NCI-H1417 (cell line): ENCODE measurements at places on chromosomes 1 and 21.
A peak's percentile ranks its signal among the peaks of the same experiment; 100 is the strongest.

DNA sequence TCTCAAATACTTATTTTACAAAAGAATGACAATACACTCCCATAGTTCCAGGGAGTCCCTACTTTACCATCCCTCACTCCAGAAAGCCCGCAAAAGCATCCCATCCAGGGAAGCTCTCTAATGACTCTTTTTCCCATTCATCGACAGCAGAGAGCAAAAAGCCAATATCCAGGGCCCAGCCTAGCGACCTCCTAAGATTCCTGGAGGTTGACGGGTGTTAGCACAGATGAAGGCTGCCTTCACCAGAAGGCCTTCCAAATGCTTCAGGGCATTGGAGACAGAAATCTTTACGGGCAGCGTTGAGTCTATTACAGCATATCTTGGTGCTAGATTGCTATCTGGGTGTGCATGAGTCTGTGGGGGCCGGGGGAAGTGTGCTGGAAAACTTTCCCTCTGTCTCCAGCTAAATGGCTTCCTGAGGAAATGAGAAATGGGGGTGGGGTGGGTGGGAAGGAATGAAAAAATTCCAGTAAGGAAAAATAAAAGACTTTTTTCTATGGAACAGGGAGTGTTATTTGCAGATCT, 136.6 kb downstream of the PROX1 start:
- DNase-seq: no peak

DNA sequence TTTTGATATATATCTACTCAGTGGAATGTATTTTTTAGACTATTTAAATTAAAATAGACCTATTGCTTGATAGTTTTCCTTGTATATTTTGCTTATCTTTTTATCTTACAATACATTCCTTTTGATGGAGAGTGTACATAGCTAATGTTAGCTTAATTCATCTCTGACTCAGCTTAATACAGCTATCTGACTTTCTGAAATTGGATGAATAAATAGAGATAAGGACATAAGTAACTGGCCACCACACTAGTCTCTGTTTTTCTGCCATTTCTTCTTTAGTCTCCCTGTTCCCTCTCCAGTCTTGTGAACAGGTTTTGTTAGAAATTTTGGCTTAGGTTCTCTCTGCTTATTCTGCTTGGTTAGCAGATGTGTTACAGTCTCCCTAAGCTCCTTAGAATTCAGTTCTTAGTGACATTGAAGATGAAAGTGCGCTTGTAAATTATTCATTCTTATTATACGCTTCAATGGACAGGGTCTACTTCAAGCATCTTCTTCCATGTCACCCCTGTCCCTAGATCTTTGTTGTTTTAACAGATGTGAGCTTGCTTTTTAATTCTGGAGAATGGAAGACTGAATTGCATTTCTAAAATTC, 59.6 kb downstream of the XPR1 start:
- no peak for DNase-seq

DNA sequence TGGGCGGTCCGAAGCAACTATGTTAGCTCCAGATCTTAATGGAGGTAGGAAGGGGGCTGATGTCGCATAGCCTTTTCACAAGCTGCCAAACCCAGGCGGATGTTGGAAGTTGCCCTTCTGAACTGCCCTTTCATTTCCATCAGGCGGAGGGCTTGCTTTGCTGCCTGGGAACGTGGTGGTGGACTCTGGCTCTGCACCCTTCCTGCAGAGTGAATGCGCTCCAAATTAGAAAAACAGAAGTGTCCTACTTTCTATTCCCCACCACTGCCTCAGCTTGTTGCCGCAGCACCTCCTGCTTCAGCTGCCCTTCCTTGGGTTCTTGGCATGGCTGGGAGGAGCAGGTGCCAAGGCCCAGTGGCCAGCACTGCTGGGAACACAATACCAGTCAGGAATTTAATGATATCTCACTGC, 60.6 kb downstream of the AK4 start:
- no peak for DNase-seq

DNA sequence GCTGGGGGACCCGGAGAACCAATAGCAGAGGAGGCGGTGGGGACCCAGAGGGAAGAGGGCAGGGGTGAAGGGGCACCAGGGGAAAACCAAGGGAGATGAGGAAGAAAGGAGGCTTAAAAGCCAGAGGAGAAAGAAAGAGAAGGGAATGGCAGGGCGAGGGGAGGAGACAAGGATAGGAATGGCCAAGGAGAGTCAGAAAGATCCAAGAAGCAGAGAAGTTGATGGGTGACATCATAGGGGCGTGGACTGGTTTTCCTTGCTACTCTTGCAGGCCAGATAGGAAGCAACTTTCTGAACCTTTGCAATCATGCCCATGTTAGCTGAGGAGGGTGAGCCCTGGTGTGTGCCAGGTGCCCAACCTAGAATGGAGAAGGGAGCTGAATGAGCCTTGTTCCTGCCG, 5.4 kb downstream of the NPR1 start:
- DNase-seq: no peak

GRCh38 chr1:83641206-83641658, 357.7 kb downstream of the TTLL7 start:
- peak; percentile 9 for DNase-seq

- DNase-seq: no peak
These were observed 40.5 kb upstream of the CAPZB start for GRCh38 chr1:19525607-19526545.

DNA sequence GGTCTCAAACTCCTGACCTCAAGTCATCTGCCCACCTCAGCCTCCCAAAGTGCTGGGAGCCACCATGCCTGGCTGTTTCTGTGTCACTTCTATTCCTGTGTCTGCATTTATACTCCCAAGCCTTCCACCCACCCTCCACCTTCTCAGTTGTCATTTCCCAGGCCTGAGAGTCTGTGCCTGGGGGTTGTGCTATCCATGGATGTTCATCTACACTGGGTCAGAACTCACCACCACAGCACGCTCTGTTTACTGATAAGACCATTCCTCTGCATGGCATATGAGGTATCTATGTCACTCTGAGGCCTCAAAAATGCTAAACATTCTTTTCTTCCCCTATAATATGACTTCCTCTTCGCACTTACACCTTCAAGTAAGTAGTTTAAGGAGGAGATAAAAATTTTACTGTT, 6.1 kb downstream of the NENF start:
- no peak for DNase-seq

DNA sequence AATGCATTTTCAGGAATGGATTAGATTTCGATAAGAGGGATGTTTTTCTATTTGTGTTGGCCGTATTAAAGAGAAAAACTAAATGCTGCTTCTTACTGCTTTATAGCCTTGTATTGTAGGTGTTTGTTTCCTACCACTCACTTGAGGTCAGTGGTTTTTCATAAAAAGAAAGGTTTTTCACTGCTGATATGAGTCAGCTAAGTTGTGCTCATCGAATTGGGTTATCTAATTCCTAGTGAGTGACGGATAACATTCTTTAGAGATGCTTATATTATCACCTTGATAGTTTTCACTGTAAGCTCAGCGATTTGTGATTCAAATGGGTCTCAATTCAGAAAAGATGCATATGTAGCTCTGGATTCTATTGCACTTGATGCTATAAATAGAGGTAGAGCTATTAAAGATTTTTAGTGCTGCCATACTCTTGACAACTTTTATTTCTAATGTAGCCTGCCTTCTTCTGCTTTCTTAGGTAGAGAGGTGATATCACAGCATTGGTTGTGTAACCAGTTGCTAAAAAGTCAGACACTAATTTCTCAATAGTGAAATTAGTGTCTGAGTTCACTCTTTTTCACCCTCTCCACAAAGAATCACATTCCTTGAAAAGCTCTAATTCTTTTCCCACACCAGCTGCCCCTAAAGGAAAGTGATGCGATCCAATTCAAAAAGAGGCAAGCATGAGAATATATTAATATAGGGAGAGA, 180.0 kb downstream of the RASAL2 start:
- DNase-seq: no peak

DNA sequence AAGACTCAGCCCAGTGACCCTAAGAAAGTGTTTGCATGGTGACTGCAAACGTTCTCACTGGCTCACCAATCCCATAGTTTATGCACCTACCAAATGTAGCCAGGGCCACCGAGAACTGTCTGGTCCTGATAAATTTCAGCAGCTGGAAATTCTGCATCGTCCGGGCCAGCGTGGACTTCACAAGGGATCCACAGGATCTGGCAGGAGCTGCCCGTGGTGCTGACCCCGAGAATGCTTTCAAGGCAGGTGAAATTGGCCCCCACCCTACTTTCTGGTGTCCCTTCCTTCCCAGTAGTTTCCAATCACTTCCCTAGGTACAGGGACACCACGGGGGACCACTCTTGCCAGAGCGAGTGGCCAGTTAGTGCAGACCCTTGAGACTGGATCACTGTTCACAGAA, 26.2 kb downstream of the UBASH3A start:
- DNase-seq: no peak

DNA sequence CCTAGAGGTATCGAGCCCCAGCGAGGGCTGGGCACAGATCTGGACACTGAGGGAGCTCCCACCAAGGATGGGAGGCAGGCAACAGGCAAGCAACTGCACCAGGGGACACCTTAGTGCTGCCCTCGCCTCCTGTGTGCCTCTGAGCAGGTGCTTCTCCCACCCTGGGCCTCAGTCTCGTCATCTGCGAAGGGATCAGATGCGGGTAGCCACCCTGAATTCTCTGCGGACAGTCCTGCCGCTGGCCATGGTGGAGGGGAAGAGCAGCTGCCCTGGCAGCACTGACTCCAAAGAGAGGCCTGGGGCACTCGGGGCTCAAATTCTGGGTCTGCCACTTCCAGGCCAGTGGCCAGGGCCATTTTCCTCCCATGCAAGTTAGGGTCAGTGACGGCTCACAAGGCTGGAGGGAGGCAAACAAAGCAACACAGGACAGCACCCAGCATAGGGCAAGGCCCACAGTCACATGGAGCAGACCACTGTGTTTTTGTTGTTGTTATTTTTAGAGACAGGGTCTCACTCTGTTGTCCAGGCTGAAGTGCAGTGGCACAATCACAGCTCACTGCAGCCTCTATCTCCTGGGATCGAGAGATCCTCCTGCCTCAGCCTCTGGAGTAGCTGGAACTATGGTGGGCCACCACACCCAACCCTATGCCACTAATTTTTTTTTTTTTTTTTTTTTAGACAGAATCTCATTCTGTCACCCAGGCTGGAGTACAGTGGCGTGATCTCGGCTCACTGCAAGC, 7.1 kb upstream of the SDC3 start:
- no peak for DNase-seq

- DNase-seq: no peak
These were observed 526.2 kb downstream of the MRPL39 start for GRCh38 chr21:25081096-25081495.

GRCh38 chr1:116869611-116870010, 40.1 kb upstream of the PTGFRN start:
- DNase-seq: no peak

DNA sequence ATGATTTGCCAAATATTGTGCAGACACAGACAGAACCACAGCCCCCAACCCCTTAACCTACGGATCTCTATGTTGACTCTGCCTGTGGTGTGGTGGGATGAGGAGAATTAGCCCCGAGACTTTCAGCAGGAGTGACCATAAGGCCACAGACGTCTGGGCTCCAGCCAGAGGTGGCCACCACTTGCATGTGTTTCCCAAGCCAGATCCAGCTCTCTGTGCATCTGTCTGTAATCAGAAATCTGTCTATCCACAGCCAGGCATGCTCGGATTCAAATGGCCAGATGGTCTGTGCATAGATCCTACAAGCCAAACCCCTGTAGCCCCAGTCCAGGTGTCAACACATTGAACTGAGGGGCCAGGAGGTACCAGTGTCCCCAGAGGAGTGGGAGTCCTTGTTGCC, 140.6 kb downstream of the SYF2 start:
- DNase-seq: no peak

DNA sequence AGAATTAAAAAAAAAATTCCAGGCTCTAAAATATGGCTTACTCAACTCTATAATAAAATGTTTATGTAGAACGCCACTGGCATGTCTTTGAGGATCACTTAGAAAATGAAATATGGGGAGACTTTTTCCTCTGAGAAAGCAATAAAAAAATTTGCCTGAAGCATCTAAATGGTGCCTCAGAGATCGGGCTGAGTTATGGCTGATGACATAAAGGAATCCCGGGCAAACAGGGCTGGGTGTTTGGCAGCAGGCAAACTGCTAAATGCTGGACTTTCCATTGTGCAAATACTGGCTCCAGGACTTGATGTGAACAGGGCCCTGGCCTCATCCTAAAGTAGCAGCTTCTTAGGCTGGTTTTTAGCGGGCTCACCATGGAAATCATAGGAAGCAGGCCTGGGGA, 44.5 kb upstream of the C1orf87 start:
- no peak for DNase-seq

- DNase-seq: no peak
These were observed 1.7 kb upstream of the MRPS15 start for GRCh38 chr1:36465731-36466369.

DNA sequence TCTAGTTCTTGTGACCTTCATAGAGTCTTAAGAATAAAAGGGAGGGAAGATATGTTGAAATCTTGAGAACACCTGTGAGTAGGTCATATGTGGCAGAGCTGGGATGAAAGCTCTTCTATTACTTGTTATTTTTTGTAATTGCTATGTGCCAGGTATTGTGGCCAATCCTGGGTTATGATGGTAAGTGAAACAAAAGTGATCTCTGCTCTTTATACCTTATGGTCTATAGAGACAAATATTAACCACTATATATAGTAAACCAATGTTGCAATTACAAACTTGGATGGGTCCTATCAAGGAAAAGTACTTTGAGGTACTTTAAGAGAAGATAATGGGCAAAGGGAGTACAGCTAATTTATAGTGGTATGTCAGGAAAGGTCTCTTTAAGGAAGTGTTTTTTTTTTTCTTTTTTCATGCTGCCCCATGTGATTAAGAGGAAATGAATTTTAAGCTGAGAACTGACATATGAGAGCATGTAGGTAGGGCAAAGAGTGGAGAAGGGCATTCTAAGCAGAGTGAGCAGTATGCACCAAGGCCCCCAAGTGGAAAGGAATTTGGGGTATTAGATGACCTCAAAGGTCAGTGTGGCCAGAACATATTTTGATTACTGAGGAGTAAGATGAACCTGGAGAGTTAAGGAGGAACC, 43.3 kb downstream of the POU2F1 start:
- DNase-seq: no peak

DNA sequence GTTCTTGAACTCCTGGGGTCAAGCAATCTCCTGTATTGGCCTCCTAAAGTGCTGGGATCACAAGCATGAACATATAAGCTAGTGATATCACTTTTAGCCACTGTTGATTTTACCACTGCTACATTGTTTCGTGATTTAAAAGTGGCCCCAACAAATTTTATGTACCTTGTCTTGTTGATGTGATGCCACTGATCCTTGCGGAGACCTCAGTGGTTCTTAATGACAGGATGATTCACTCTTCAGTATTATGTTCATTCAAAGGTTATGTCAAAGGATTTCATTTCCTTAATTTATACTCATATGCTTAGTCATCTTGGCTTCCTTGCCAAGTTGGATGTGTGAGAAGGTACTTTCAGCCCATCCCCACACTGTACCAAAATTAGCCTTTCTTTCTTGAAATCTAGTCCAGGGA, 12.1 kb downstream of the PRKACB start:
- no peak for DNase-seq

GRCh38 chr1:223114871-223115270, 28.2 kb downstream of the TLR5 start:
- no peak for DNase-seq

DNA sequence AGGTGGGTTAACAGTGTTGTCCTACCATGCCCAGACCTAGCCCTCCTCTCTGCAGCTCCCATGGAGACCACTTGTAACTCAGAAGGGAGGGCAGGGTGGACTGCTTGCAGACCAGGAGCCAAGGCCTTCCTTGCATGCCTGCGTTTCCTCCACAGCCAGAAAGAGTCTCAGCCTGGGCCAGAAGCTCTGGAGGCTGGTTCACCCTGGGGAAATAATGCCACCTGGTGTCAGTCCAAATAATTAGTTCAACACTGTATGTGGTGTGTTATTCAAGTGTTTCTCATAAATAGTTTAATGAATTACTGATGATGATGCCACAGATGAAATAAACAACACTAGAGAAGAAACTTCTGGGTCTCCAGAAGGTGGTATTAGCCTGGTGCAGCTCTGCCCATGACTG, 16.9 kb upstream of the VANGL1 start:
- DNase-seq: no peak
